DMS79 (cell line): ENCODE measurements at places on chromosomes 2 and 18.

DNA sequence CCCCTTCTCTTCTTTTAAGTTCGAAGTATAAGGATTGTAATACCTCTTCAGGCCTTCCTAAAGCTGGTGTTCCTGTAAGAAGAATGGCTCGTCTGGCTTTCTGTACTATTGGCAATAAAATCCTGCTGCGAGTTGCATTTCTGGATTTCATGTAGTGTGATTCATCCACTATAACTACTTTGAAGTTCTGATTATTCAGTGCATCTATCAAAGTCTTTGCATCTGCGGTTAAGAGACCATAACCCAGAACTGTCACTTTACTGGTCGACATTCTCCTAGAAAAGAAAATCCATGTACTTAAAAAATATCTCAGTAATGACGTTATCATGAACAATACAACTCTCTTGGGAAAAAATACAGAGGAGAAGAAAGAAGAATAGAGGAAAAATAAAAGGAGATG lies 181.1 kb downstream of the ZRANB3 start:
- no peak for DNase-seq

- no peak for DNase-seq
Observed at GRCh38 chr2:193446967-193447366, 1252.2 kb upstream of the TMEFF2 start.

DNA sequence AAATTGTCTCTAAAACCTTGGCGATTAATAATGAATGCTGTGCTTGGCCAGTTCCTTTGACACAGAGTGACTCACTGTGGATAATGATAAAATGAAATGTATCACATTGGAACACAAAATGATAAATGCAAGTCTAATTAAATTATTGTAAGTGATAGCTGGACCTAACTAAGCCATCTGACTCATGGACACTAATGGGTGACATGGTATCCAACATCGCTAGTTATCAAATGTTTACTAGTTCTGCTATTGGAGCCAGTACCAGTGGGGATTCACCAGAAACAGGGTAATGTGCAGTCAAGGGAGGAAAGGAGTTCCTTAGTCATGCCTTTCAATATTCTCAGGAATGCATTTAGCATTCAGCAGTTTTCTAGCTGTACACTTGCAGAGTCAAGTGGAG lies 736.3 kb upstream of the ACVR2A start:
- no peak for DNase-seq

GRCh38 chr2:21640046-21640445 lies 516.3 kb downstream of the TDRD15 start:
- no peak for DNase-seq

DNA sequence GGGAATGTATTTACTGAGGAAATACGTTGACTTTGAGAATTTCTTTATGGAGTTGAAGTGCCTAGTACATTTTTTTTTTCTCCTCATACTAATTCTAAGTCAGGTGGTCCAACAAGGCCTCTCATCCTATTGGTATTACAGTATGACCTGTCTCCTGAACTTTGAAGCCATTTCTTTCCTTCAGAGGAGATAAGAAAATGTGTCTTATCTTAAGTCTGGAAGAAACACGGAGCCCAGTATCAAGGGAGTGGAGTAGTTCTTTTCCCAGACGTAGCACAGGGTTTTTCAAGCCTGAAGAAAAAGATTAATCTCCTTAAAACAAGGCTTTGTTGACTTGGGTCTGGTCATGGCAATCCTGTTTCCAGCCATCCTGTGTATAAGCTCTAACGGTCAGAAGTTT lies 11.6 kb upstream of the CPS1 start:
- no peak for DNase-seq

DNA sequence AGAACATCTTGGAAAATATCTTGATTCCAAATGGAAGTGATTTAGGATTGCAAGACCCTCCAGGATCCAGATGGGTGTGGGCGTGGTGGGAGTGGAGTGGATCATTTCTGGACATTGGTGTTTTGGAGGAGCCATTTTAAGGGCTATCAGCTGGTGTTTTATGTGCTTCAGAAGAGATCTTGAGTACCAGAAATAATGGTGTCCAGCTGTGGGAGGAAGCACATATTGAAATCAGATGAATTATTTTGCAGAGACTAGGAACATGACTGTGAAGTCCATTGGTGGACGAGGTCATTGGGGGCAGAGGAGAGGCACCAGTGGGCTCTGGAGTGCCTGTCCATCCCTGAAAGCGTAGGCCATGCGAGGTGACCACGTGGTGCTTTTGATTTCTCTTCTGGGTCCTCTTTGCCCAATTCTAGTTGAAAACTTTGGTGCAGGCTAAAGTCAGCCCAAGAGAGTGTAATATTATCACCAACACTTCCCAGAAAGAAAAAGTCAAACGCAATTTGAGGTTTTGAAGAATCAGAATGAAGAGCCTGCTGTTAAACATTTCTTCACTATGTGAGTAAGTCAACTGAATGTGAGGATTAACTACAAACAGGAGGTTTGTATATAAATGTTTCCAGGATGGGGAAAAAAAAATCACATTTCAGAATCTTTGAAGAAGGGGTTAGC lies 31.6 kb downstream of the RNF144A start:
- DNase-seq = no peak

DNA sequence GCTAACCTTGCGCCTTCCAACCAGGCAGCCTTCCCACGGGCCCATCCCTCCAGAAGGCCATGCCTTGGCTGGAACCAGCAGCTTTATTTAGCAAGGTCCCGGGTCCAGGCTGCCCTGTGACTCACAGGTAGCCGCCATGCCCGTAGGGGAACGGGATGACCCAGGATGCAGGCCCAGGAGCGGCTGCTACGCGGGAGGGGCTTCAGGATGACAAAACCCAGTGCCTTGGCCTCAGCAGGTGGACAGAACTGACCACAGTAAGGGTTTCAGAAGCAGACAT lies 63.3 kb downstream of the RTP5 start:
- DNase-seq = no peak
